ENCODE measurements at places on chromosomes 7 and 10.
A peak's percentile ranks its signal among the peaks of the same experiment; 100 is the strongest.

- DNase-seq = no peak
These were observed 163.4 kb downstream of the PLXDC2 start for GRCh38 chr10:19979628-19980027.

- DNase-seq = no peak
These were observed 132.6 kb downstream of the TEX36 start for GRCh38 chr10:125550362-125550761.

DNA sequence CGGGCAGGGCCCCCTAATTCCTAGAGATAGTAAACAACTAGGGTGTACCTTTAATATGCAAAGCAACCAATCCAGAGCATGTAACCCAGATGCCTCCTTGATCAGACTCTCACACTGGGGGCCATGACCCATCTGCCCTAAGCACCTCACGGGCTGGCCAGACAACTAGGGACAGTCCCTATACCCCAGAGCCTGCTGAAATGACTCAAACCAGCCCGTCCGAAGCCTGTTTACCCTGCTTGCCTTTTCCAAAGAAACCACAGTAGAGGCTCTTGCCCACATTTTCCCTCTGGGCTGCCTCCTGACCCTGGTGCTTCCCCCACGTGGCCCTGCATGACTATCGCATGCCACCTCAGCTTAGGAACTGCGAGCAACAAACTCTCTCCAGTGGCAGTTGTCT, 46.2 kb downstream of the RGS10 start:
- no peak for DNase-seq

DNA sequence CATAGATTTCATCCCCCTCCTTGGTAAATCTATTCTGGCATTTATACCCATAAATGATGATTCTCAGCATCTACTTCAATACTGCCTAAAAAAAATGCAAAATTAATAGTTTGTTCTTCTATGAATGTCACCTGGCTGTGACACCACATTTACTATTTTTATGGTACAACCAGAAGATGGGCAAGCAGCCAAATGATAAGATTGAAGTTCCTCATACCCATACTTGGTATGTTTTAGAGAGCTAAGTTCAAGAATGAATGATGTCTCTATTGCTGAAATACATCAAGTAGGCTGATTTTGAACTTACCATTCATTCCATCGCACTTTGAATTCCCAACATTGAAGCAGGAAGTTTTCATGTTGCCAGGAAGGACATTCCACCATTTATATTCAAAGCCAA, 134.2 kb downstream of the ELAPOR2 start:
- DNase-seq = no peak

GRCh38 chr10:63588436-63589167, 67.4 kb downstream of the REEP3 start:
- peak; percentile 60 for DNase-seq

- DNase-seq = no peak
These were observed 9.9 kb downstream of the KCNH2 start for GRCh38 chr7:150968056-150968733.

DNA sequence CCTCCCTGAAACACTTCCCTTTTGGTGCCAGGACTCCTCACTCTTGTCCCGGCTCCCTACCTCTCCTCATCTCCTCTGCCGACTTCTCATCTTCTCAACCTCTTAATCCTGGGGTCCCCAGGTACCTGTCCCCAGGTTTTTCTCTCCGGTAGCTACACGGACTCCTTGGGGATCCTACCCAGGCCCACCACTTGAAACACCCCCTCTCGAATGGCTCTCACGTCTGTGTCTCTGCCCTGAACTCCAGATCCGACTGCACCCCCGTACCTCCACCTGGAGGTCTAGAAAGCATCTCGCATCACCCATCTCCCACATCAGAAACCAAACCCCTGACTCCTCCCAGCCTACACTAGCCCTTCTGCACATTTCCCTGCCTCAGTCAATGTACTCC, 4.8 kb downstream of the TBATA start:
- DNase-seq = no peak

DNA sequence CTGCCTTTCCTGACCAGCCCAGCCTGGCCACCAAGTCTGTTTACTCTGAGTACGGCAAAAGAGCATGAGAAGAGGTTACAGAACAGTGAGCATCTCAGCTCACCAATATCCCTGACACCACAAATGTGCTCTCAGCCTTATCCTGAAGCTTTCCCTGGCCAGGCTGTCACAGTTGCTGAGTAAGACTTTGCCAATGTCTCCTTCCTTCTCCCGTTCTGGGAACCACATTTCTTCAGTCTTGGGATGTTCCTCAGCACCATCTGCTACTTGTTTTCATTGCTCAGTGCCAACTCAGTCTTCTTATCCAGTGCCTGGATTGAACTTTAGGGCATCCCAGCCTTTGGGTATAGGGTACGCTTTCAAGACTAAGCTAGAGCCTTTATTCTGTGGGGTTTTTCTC, 7.1 kb upstream of the KCNIP2 start:
- no peak for DNase-seq

DNA sequence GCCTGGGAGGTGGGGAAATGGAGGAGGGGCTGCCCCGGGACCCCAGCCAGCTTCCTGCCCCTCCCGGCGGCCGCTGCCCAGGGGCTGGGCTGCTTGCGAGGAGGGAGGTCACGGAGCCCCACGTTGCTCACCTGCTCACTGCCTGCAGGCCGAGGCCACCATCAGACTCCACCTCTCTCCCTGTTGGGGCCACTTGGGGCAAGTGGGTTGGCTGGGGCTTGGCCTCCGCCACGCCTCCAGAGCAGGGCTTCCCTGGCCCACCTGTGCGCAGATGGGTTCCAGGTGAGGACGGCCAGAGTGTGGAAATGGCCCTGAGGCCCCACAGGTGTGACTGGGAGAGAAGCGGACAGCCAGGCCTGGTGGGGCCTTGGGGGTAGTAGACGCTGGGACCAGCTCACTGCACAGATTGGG, 82.8 kb upstream of the DIP2C start:
- DNase-seq = no peak

- no peak for DNase-seq
These were observed 111.7 kb downstream of the JCAD start for GRCh38 chr10:29947701-29948060.

DNA sequence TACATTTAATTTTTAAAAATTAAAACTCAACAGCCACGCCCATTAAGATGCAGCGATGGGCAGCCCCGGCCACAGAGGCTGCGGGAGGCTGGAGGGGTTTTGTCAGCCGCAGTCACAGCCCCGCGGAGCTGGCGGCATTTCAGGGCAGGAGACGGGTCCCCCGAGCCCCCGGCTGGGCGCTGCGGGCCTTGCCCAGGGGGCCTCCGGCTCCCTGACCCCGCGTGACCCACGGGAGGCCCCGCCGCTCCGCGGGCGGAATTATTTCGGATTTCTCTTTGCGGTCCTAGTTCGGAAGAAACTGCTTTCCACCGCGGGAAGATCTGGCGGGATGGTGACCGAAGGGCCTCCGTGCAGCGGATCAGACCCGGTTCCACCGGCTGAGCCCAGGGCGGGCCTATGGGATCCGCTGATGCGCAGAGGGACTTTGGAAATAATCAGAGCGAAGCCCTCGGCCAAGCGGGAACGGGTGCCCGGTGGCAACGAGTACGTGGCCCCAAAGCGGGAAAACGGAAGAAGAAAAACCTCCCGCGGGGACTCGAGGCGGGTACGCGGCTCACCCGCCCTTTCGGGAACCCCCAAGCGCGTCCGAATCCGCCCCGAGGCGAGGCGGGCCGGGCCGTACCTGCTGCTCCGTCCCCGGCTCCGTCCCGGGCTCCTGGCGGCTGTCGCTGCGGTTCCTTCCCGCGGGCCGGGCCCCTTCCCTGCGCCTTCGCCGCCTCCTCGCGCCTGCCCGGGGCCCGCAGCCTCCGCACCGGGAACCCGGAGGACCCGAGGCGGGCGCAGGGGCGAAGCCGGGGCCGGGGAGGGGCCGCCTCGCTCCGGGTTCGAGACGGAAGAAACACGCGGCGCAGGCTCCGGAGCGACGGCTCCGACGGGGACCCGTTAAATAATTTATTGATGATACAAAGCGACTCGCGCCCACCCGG, 1.7 kb downstream of the NKX6-2 start:
- DNase-seq = no peak

- DNase-seq = no peak
These were observed 361.4 kb upstream of the NPSR1 start for GRCh38 chr7:34296663-34297062.

DNA sequence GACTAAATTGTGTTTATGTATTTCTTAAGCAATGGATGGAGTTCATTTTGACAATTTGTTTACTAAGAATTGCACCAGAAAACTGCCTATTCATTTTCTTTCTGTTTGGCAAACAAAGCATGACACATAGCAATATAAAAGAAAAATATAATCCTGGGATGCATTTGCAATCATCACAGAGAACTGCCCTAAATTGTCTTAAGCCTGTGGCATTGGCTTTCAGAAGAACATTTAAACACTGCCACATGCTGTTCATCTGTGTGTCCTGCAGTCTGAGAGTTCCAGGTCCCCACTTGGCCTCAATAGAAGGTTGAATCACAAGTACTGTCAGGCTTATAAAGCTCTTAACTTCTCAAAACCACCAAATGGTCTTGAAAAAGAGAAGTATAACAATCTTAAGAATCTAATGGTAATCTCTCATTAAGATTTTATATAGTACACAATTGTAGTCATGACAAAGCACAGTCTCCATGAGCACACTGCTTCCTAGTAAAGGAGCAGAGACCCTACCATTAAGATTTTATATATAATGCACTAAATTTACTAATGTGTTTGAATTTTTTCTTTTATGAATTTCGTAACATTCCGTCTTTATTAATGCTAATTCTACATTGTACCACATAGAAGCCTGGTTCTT, 29.9 kb downstream of the RNLS start:
- peak; percentile 20 for DNase-seq

DNA sequence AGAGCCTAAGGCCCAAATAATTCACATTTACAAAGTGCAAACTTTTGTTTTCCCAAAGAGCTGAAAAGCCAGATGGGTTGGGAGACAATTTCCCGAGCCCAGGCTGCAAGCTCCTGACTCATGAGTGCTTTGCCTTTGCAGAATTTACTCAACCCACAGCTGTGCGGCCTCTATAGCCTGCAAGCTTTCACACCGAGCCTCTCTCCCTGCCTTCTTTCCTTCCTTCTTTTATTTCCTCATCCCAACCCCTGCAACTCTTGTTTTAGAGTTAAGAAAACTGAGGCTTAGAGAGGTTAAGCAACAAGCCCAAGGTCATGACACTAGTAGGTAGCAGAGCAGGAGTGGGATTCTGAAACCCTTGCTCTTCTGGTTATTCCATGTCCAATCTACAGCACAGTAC, 203.0 kb upstream of the GPR26 start:
- DNase-seq = no peak

DNA sequence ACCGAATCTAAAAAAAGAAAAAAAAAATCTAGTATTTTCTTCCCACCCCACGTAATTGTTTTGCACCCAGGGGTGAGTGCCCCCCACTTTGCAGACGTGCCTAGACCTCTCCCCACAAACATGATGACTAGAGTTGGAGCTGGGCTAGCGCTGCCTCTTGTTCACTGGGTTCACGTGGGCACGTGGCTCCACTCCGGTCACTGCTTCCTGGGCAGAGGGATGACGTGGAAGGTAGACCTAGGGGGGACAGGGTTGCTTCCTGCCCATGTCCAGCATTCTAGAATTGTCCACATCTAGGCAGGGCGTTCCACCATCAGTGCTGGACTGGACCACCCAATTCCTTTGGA, 861 bp upstream of the LIMK1 start:
- no peak for DNase-seq

DNA sequence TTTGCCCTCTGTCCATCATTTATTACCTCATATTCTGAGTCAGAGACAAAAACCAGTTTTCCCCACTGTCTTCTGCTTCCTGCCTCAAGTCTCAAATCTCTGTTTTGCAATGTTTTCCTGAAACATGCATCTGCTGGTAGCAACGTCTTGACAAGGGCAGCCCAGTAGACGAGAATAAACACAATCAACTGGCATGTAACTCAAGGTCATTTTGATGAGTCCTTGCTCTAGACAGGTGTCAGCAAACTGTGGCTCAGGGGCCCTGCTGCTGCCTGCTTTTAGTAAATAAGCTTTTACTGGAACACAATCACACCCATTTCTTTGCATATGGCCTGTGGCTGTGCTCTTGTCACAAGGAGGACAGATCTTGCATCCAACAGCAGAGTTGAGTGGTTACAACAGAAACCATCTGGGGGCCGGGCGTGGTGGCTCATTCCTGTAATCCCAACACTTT, 59.8 kb downstream of the ITIH5 start:
- no peak for DNase-seq

- DNase-seq = no peak
These were observed 36.1 kb upstream of the ZNF138 start for GRCh38 chr7:64758151-64758550.

- DNase-seq = no peak
These were observed 98.2 kb downstream of the FAM204A start for GRCh38 chr10:118243907-118244306.

DNA sequence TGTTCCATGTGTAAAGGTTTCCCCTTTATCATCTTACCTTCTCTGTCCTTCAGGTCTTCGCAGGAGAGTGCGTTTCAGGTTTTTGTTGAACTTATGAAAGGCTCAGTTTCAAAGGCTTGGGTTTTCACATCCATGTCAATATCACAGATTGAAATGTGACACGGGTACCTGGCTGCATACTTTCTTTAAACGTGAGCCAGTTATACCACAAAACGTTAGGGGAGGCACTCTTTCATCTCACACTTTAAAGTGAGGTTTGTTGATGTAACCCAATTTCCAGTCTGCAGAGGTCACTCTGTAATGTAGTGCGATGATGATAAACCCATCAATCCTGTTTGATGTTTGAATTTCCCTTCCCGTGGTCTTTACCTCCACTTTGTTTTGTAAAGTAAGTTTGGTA, 506.9 kb downstream of the SUGCT start:
- no peak for DNase-seq

DNA sequence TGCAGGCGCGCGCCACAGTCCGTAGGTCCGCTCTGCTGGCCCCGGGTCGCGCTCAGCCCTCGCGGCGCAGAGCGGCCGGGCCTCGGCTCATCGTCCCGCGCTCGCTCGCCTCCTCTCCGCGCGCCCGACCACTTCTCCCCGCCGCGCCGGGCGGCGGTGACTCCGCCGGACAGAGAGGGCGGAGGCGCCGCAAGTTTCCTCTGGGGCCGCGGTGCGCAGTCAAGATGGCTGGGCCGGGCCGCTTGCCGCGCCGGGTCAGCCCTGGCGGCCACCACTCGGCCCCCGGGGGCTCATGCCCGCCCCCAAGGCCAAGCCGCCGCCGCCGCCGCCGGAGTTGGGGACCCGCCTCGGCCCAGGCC, 441 bp downstream of the FZD8 start:
- DNase-seq = no peak

DNA sequence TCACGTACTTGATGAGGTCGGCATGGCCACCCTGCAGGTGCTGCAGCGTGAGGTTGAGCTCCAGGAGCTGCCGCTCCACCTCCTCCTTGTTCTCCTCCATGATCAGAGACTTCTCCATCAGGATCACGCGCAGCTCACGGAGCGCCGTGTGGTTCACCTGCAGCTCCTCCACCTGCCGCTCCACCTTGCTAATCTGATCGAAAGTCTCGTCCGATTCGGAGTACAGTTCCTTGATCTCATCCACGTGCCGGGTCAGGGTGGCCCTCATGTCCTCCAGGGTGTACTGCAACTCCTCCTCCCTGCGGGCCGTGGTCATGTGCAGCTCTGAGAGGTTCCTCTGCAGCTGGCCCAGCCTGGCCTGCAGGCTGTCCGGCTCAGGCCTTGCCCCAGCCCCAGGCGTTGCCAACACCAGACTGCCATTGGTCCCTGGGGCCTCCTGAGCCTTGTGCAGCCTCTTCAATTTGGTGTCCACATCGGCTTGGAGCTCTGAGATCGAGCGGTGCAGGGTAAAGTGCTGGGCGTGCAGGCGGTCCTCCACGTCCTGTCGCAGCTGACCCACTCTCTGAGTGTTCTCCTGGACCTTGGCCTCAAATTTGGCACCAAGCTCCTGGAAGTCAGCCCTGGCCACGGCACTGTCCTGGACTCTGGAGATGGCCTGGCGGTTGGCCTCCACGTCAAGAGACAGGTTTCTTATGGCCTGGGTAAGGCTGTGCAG, 13.9 kb downstream of the MMRN2 start:
- no peak for DNase-seq
